Neural progenitor cell (in vitro differentiated cells): ENCODE measurements at places on chromosomes 6 and 20.

- H3K27ac ChIP-seq, result no peak overlapping the region
- H3K4me1 ChIP-seq, result no peaks in the 10 kb centered on the region
- H3K36me3 ChIP-seq, result no peaks in the 10 kb centered on the region
- no peak for DNase-seq
- no peaks in the 10 kb centered on the region for H3K27me3 ChIP-seq
These were observed 205.6 kb downstream of the ALDH8A1 start for GRCh38 chr6:134744301-134744700.

DNA sequence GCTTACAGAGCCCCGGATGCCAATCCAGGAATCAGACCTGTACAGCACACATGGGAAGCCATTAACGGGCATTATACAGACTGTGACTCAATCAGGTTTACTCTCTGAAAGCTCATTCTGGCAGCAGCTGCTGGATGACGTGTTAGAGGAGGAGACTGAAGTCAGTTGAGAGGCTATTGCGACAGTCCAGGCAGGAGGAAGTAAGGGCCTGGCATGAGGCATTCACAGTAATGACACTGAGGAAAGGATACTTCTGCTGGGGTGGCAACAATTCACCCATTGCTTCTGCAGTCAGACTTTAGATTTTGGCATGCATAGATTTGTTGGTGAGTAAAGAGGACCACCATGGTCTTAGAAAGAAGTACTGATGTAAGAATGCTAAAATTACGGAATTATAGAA, 151.0 kb upstream of the HEY2 start:
- no peaks in the 10 kb centered on the region for H3K27me3 ChIP-seq
- H3K36me3 ChIP-seq, result no peaks in the 10 kb centered on the region
- no peak overlapping the region for H3K27ac ChIP-seq
- no peak overlapping the region for H3K4me3 ChIP-seq

- peaks cover 10% of the 10 kb centered on the region for H3K27me3 ChIP-seq
- no peaks in the 10 kb centered on the region for H3K36me3 ChIP-seq
- H3K27ac ChIP-seq, result no peak overlapping the region
- DNase-seq, result peak; percentile 42
- peaks cover 34% of the 10 kb centered on the region for H3K4me1 ChIP-seq
- peak overlapping the region; percentile 35 for H3K4me3 ChIP-seq
These were observed 36.3 kb upstream of the ZFAND3 start for GRCh38 chr6:37783025-37783855.

- no peak for DNase-seq
- no peaks in the 10 kb centered on the region for H3K27me3 ChIP-seq
- H3K36me3 ChIP-seq, result no peaks in the 10 kb centered on the region
- H3K4me1 ChIP-seq, result peaks cover 72% of the 10 kb centered on the region
- H3K27ac ChIP-seq, result no peak overlapping the region
These were observed 229.3 kb downstream of the TMEM242 start for GRCh38 chr6:157094038-157094437.

- DNase-seq, result no peak
- H3K27ac ChIP-seq, result no peak overlapping the region
- no peaks in the 10 kb centered on the region for H3K4me1 ChIP-seq
- no peak overlapping the region for H3K4me3 ChIP-seq
These were observed 43.5 kb upstream of the EPB41L1 start for GRCh38 chr20:36110994-36111393.

DNA sequence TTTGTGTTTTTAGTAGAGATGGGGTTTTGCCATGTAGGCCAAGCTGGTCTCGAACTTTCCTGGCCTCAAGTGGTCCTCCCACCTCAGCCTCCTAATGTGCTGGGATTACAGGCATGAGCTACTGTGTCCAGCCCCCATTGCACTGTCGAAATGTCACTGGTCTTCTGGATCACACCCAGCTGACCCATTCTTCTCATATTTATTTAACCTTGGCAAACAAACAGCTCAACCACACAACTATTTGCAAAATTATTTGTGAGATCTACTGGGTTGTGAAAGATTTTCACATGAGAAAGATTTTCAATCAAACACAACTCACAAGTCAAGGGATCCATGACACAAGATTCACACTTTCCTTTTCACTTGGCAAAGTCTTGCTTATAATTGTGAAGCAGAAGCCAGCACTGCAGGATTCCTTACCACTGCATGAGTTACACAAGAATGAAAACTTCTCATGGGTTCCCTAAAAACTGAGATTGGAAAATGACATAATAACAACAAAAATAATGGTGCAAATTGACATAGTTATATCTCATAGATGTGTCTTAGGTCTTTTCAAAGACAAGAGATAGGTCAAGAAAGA, 2.0 kb upstream of the CST9L start:
- DNase-seq, result no peak
- H3K36me3 ChIP-seq, result no peaks in the 10 kb centered on the region
- H3K4me1 ChIP-seq, result no peaks in the 10 kb centered on the region
- H3K27ac ChIP-seq, result no peak overlapping the region
- H3K27me3 ChIP-seq, result no peaks in the 10 kb centered on the region
- H3K4me3 ChIP-seq, result no peak overlapping the region

- peaks cover 5% of the 10 kb centered on the region for H3K36me3 ChIP-seq
- no peak for DNase-seq
- H3K4me3 ChIP-seq, result no peak overlapping the region
- H3K27ac ChIP-seq, result no peak overlapping the region
These were observed 77.7 kb downstream of the UBE3D start for GRCh38 chr6:82987951-82988350.

- no peaks in the 10 kb centered on the region for H3K36me3 ChIP-seq
- DNase-seq, result no peak
- no peak overlapping the region for H3K4me3 ChIP-seq
- peaks cover 69% of the 10 kb centered on the region for H3K27me3 ChIP-seq
- H3K4me1 ChIP-seq, result peaks cover 9% of the 10 kb centered on the region
These were observed 1.9 kb downstream of the PPP1R3D start for GRCh38 chr20:59938221-59938620.

- no peak for DNase-seq
- no peaks in the 10 kb centered on the region for H3K27me3 ChIP-seq
- no peak overlapping the region for H3K4me3 ChIP-seq
These were observed 61.8 kb downstream of the APCDD1L start for GRCh38 chr20:58453391-58453790.

DNA sequence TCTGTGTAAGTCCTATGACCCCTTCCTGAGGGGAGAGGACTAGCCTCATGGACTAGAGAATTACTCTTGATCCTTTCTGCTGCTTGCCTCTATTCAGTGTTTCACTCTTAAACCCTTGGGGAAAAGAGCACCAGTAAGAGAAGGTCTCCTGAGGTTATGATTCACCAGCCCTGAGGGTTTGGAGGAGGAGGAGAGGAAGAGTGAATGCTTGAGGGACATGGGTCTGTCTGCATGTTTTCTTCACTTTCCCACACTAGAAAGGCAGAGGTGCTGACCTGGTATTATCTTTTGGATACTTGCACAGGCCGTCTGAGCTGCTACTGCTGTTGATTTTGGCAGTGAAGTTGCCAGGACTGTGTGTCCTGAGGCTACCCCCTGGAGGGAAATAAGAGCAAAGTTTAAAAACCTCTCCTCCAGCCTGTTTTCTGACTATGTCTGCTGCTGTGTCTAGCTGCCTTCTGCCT, 78.3 kb downstream of the CD109 start:
- H3K27me3 ChIP-seq, result no peaks in the 10 kb centered on the region
- DNase-seq, result no peak
- no peaks in the 10 kb centered on the region for H3K36me3 ChIP-seq
- H3K4me3 ChIP-seq, result no peak overlapping the region
- no peak overlapping the region for H3K27ac ChIP-seq
- H3K4me1 ChIP-seq, result peaks cover 8% of the 10 kb centered on the region

DNA sequence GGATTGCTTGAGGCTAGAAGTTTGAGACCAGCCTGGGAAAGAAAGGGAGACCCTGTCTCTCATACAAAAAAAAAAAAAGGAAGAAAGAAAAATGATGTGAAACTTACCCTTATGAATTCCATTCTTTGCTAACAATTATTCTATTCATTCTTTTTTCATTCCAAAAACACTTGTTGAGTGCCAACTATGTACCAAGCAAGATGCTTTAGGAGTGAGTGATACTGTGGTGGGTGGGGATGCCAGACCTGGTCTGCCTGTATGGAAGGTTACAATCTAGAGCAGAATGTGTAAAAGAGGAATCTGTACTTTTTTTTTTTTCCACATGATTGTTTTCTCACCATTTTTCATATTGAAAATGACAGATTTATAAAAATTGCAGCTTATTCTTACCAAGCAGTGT, 73.8 kb upstream of the TULP1 start:
- no peak overlapping the region for H3K27ac ChIP-seq
- H3K27me3 ChIP-seq, result no peaks in the 10 kb centered on the region
- H3K4me1 ChIP-seq, result no peaks in the 10 kb centered on the region
- H3K4me3 ChIP-seq, result no peak overlapping the region
- no peak for DNase-seq
- H3K36me3 ChIP-seq, result no peaks in the 10 kb centered on the region

DNA sequence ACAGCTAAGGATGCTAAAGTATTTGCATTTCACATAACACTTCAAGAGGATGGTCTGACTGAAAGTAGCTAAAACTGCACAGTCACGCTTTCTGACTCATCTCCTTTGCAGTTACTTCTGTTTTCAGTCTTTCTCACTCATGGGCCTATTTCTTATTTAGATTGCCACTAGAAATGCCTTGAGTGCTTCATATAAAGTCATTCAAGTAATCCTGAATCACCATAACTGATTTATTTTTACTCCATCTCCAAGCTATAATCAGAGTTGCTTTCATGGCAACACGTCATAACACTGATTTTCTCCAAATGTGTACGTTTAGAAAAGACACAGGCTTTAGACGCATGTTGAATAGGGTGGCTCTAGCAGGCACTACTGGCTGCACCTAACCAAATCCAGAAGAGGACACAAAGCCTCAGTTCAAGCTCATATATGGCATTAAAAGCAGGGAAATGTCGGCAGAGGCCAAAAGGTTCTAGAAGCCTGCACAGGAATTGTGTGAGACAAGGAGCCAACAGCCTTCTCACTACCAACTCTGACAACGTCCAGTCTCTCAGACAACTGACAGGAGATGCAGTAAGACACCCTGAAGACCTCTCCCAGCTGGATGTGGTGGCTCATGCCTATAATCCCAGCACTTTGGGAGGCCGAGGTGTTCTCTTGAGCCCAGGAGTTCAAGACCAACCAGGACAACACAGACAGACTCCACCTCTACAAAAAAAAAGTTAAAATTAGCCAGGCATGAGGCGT, 64.1 kb upstream of the BEND6 start:
- DNase-seq, result no peak
- H3K36me3 ChIP-seq, result no peaks in the 10 kb centered on the region
- no peak overlapping the region for H3K4me3 ChIP-seq
- H3K27me3 ChIP-seq, result no peaks in the 10 kb centered on the region
- peaks cover 13% of the 10 kb centered on the region for H3K4me1 ChIP-seq

DNA sequence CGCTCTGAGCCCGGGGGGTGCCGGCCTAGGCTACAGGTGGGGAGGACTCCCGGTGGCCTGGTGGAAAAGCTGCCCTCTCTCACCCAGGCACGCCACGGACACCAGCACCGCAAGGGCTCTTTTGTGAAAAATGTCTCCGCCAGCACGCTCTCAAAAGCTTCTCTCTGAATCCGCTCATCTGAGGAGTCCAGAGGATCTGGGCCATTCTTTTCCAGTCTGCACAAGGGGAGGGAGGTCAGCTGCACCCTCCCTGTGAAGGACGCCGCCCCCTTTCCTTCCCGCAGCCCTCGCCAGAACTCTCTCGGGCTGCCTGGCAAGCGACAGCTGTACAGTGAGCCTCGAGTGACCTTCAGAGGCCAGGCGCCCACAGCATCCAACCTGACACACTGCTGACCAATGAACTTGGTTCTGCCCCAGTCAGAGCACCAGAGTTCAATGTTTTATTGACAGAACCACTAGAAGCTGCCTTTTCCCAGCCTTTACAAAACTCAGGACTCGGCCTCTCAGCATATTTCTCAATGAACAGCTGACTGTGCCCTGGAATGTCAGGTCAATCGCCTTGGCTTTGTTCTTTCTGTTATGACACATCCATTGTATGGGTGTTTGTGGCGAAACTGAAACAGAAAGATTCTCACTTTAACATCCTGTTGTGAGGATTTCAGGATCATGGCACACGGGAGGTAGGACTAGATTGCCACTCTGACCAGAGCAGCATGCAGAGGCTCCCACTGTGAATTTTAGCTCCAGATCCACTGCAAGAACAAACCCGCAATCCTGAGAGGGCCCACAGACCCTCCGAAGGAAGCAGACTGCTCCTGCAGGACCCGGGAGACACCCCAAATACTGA, 26.7 kb downstream of the SERPINB9 start:
- no peaks in the 10 kb centered on the region for H3K36me3 ChIP-seq
- peak overlapping the region; percentile 80 for H3K4me3 ChIP-seq
- peaks cover 40% of the 10 kb centered on the region for H3K27me3 ChIP-seq
- H3K4me1 ChIP-seq, result peaks cover 18% of the 10 kb centered on the region
- peak; percentile 64 for DNase-seq

DNA sequence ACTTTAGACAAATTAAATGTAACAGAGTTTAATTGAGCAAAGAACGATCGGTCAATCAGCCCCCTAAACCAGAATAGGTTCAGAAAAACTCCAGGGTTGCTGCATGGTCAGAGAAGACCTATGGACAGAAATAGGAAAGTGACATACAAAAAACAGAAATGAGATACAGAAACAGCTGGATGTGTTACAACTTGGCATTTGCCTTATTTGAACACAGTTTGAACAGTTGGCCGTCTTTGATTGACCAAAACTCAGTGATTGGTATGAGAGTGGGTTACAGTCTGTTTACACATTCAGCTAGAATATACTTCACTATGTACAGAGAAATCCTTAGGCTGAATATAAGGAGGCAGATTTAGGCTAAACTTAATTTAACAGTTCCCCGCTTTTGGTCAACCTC, 19.9 kb downstream of the SRSF6 start:
- no peak for DNase-seq
- peaks cover 19% of the 10 kb centered on the region for H3K27me3 ChIP-seq
- H3K4me3 ChIP-seq, result no peak overlapping the region
- no peaks in the 10 kb centered on the region for H3K36me3 ChIP-seq
- no peaks in the 10 kb centered on the region for H3K4me1 ChIP-seq

DNA sequence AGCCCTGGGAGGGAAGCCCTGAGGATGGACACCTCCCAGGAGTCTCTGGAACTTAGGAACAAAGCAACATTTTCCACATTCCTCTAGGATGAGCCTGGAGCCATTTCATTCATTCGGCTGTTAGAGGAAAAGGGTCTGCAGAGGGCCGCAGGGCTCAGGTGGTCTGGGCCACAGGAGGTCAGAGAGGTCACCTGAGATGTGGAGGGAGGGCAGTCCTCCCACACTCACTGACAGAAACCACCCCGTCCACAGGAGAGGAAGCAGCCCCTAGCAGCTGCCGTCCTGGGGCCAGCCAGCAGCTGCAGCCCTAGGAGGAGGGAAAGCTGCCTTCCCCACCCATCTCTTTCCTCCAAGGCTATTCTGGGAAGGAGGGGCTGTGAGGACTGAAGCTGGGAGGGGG, 207.0 kb downstream of the CDC5L start:
- no peaks in the 10 kb centered on the region for H3K27me3 ChIP-seq
- H3K36me3 ChIP-seq, result no peaks in the 10 kb centered on the region
- no peak overlapping the region for H3K27ac ChIP-seq
- H3K4me3 ChIP-seq, result no peak overlapping the region
